Esophagus muscularis mucosa (tissue), 4 donors: ENCODE measurements at places on chromosomes 2 and 18. TPM values are rescaled to one million over a fixed set of nuclear protein-coding genes. Genes with fewer than 3 reads are reported as not detected.

The IL37 gene
- not detected for total RNA-seq

The CLIP4 gene
- total RNA-seq = 61.3 TPM

The DYSF gene
- total RNA-seq = 17.4 TPM

The FBXO15 gene
- total RNA-seq = not detected

The GREB1 gene
- 11.0 TPM for total RNA-seq

The EFR3B gene
- 0.83 TPM for total RNA-seq

The SDC1 gene
- 0.33 TPM for total RNA-seq

The HDLBP gene
- total RNA-seq = 479 TPM

The KLHL29 gene
- 22.0 TPM for total RNA-seq

The DUSP19 gene
- 5.4 TPM for total RNA-seq

The MALT1 gene
- total RNA-seq = 23.5 TPM

The CHPF gene
- 67.5 TPM for total RNA-seq

The ALPG gene
- total RNA-seq = not detected

The UGT1A5 gene
- total RNA-seq = not detected

The MYCN gene
- 0.83 TPM for total RNA-seq

The CD302 gene
- 31.1 TPM for total RNA-seq

The SLC9A2 gene
- total RNA-seq = not detected

The GDF7 gene
- 2.7 TPM for total RNA-seq

The CNGA3 gene
- total RNA-seq = 13.7 TPM

The HOXD12 gene
- not detected for total RNA-seq

The RUFY4 gene
- total RNA-seq = not detected
